Glomerular endothelial cell (primary cell): ENCODE measurements at places on chromosomes 1 and 21. TPM values are rescaled to one million over a fixed set of nuclear protein-coding genes. Genes with fewer than 3 reads are reported as not detected.

The GPR52 gene
- 2.9 TPM in 1 of 2 replicates, not detected in the other for total RNA-seq

The ADORA3 gene
- 0.53 TPM in 1 of 2 replicates, not detected in the other for total RNA-seq

The S1PR1 gene
- total RNA-seq: 260 and 279 TPM in 2 replicates

DNA sequence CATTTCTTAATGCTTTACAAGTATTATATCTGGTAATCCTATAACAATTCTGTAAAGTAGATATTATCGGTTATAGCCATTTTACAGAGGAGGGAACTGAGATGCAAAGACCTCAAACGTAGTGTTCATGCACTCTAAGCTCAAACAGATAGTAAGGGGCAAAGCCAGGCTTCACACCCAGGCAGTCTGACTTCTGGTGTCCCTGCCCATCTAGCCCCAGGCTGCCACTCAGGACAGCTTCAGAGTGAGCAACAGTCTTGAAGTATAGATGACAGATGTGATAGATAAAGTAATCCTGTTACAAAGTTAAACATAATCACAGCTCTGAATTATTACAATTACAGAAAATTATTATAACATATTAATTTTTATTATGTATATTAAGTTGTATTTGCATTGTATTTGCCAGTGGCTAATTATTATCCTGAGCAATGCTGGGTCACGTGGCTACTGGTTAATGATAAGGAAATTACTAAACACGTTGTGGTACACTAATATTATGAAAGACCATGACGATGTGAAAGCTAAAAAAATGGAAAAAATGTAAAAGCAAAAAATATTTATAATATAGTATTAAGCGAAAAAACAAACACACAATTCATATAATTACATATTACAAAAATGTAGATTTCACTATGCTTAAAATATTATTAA lies 6.1 kb upstream of the TRAF3IP3 start:
- DNase-seq: no peak

DNA sequence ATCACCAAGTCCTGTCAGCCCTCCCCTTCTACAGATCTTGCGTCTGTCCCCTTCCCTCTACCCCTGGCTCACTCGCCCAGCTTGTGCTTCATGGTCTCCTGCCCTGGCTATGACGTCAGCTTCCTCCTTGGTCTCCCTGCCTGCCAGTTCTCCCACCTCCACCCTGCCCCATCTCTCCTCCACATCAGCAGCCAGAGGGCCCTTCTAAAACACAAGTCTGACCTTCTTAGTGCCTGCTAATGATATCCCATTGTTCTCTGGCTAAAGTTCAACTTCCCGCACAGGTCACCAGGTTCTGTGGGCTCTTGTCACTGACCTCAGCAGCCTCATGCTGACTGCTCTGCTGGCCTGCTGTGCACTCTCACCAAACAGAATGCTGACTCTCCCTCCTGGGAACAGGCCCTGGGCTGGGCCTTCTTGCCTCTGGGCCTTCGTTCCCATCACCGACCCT lies 24.7 kb upstream of the MYCL start:
- DNase-seq: no peak

DNA sequence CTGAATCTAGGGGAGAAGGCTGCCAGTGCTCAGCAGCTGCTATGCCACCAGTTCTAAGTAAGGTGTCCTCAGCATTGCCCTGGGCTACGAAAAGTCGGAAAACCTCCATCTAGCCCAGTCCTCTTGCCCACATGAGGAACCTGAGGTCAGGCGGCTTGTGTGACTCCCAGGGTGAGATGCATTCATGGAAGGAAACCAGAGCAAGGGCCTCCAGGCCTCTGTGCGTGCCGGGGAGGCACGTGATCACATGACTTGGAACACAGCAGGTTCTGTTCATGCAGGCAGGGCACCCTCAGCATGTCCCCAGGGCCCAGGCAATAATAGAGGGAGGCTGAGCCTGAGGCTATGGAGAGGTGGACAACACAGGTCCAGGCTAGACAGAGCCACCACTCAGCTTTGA lies 312.5 kb upstream of the DUSP10 start:
- DNase-seq: no peak

- no peak for DNase-seq
Observed at GRCh38 chr1:16617114-16617631, 3.8 kb upstream of the NBPF1 start.

DNA sequence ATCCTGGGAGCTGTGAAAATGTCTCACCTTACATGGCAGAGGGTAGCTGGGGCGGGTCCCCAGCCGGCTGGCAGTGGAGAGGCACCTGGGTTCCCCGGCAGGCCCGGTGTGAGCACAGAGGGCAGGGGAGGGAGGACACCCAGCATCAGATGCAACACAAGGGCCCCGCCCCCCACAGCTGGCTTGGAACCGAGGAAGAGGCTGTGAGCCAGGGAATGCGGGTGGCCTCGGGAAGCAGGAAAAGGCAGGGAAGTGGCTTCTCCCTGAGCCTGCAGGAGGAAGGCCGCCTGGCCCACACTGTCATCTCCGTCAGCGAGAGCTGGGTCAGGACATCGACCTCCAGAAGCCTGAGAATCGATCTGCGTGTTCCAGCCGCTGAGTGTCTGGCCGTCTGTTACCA lies 87.3 kb downstream of the SIK1 start:
- no peak for DNase-seq

GRCh38 chr1:119773711-119774241 lies 5.1 kb upstream of the HMGCS2 start:
- DNase-seq: no peak

GRCh38 chr1:196680107-196680506 lies 28.3 kb downstream of the CFH start:
- DNase-seq: no peak

GRCh38 chr21:27171707-27172106 lies 204.8 kb upstream of the ADAMTS5 start:
- DNase-seq: no peak

DNA sequence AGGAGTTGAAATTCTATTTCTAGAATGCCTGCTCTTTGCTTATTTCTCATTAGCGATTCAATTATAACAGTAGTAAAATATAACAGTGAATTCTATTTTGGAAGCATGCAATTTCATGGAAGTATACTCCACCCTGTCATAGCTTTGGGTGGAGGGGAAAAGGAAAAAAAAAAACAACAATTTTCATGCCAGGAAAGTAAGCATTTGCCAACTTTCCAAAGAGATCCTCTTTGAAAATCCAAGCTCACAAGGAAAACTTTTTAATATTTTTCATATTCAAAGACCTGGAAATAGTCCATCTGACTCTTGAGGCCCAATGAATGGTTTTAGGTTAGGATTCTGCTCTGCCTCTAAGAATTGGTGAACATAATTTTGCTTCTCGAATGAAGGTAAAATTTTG lies 134.5 kb downstream of the PTPN14 start:
- no peak for DNase-seq

DNA sequence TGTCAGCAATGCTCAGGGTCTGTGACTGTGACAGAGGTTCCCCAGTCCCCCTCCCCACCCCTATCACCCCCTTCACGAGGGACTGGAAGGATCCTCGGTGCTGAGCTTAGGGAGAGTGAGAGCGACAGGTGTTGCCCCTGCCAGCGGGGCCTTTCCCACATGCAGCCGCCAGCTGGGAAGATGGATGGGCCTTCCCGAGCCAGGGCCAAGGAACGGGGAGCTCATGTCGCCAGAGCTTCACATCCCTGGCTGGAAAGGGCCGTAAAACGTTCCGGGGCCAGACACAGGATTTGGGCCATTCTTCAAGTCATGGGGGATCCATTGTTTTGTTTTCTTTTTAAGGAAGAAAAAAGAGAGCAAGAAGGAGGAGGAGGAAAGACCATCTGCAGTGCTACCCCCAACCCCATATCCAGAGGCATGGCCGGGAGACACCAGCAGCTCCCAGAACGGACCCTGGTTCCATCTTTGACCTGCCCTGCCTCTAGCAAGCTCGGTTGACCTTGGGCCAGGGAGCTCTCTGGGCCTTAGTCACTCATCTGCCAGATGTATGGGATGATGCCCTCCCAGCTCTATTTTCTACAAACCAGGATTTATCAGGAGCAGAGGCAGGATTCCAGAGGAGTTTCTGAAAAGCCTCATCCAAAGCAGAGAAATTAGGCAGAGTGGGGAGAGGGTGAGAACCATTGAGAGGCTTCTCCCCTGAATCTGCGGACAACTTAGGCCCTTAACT lies 54.1 kb downstream of the TAS1R2 start:
- no peak for DNase-seq

DNA sequence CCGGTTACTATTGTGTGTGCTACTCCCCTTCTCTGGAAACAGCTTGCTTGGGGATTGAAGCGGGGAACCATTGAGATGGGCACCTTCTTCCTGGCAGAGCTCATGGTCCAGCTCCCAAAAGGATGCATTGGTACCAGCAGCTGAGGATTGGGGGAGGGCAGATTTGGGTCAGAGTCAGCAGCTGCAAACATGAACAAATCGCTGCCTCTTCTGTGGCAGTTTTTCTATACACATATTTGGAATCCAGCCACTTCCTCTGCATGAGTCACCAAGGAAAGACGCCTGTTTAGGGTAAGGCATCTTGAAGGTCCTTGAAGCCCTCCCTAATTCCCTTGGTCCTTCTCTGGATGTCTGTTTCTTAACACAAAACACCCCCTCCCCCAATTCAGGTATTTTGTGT lies 104.7 kb downstream of the DAB1 start:
- DNase-seq: no peak
